ENCODE measurements at places on chromosomes 2 and 18.

GRCh38 chr2:222776792-222777191 lies 84.0 kb upstream of the ACSL3 start:
- no peak for DNase-seq

DNA sequence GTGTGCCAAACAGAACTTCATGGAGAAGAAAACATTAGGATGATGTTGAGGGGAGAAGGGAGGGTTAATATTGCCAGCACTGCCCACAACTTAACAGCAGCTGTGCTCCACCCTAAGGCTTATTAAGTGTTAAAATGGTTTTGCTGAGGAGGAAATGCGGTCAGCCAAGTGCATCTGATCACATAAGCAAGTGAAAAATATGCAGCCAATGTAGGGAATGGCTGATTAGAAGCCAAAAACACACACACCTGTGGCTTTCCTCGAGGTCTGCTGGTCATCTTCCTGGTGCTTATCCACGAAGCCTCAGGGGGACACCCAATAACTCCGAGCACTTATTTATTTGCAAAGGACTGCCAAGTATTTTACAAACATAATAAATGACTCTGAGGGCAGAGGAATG lies 66.3 kb upstream of the GPR45 start:
- DNase-seq = no peak

DNA sequence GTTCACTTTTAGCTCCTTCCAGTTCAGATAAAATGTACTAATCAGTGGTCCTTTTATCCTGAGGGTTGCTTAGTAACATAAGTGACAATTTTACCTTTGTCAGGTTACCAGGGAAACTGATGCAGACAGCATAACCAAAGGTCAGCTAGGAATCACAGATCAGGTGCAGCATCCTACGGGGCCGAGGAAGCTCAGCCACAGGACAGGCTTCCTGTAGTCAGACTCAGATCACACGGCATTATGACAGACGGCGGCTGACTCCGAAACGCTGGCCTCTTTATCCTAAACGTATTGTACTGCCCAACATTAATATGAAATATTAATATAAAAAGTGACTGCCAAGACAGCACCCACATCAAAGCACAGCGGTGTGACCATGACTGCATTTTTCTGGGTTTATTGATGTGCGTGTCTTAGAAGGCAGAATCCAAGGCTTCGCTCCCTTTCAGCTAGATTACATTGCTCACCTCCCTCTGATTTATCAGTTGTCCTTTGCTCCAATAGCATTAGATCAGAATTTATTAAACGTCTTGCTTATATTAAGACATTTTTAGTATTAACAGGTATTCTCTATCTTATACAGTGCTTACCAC lies 444.5 kb downstream of the CMPK2 start:
- DNase-seq = no peak

GRCh38 chr18:27040796-27041195 lies 144.3 kb downstream of the CHST9 start:
- no peak for DNase-seq

GRCh38 chr2:43774617-43775016 lies 778 bp downstream of the DYNC2LI1 start:
- DNase-seq = no peak

DNA sequence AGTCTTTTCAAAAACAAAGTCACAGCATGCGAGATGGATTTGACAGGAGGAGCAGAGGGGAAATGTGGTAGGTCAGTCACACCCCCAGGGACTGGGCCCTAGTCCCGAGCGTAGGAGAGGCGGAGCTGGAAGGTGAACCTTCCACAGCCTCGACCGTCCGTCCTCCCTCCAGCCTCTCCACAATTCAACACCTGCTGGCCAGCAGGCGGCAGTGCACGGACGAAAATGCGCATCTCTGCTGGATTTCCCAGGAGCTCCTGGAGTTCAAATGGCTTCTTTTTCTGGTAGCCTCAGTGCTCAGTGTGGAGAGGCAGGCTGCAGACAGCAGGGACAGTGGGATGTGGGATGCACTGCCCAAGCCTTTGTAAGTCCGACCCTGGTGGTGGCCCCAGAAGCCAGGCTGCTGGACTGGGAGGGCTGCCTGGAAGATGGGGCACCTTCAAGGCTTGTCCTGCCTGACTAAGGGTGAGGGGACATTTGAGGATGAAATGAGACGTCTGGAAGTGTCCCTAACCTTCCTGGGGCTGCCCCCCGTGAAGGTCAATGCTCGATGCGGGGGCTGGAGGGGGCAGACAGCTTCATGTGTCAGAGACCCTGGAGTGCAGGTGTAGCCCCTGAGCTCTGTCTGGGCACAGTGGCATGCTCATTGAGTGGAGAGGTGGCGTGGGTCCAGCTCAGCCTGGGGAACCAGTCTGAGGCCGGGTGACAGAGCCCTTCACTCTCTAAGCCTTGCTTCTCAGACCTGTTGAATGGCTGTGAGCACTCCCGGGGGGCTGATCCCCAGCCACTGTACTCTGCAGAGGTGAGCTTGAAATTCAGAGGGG lies 189.5 kb downstream of the TFCP2L1 start:
- no peak for DNase-seq

DNA sequence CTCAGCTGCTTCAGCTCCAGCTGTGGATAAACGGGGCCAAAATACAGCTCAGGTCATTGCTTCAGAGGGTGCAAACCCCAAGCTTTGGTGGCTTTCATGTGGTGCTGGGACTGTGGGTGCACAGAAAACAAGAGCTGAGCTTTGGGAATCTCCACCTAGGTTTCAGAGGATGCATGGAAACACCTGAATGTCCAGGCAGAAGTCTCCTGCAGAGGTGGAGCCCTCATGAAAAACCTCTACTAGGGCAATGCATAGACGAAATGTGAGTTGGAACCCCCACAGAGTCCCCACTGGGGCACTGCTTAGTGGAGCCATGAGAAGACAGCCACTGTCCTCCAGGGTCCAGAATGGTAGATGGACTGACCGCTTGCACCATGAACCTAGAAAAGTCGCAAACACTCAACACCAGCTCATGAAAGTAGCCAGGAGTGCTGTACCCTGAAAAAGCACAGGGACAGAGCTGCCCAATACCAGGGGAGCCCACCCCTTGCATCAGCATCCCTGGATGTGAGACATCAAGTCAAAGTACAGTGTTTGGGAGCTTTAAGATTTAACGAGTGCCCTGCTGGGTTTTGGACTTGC lies 147.9 kb upstream of the SOX11 start:
- DNase-seq = no peak

DNA sequence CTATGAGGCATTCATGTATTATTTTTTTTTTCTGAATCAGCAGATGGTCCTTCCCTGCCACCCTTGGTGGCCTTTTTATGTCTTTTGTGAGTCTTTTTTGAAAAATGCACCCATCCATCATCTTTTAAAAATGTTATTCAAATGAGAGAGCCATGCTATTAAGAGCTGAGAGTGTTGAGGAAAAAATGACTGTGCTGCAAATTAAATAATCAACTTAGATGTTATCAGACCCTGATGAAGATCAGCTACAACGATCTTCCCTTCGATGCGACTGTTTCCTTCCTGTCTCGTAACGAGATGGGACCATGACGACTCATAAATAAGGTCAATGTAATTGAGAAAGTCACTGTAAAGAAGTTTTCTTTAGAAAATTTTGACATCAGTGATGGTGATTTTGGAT lies 44.4 kb downstream of the TRIB2 start:
- no peak for DNase-seq

DNA sequence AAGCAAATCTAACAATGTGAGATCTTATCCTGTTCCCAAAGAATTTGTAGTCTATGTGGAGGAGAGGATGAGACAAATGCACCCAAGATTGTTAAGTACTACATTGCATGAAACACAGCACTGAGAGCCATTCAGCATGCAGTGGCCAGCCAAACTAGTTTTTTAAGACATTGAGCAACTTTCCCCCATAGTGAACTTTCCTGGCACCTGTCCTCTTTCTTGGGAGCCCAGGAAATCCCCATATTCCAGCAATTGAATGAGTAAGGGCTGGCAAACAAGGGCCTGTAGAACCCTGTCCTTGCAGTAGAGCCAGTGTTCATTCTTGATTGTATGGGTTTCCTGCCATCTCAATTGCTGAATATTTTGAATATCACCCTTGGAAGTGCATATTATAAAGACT lies 58.8 kb upstream of the FIGN start:
- no peak for DNase-seq

DNA sequence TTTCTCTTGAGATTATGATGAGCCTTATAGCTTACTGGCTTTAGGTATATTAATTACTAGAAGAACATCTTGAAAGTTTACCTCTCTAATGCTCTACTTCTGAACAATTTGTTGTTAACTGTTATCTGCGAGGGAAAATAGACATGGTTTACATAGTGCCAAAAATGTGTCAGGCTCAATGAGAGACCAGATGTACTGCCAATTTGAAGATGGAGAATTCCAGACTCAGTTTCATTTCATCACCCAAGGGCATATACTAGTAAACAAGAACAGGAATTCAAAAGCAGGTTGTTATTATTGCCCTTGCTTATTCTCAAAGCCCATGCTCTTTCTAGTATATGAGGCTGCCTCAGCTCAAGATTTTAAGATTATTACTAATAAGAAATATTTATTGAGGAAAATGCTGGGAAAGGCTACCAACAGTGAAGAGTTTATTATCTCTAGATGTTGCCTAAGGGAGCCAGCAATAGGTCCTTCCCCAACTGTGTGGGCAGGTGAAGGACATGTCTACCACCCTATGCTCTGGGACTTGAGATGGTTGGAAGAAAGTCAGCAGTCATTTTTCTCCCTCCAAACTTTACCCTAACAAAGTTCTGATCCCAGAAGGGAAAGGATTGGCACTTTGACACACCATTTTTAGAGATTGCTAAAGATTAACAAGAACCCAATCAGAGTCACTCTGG lies 792.7 kb downstream of the METTL4 start:
- DNase-seq = no peak

- no peak for DNase-seq
These were observed 10.0 kb upstream of the THADA start for GRCh38 chr2:43605851-43606250.

GRCh38 chr2:150357770-150358467 lies 129.5 kb downstream of the RND3 start:
- no peak for DNase-seq

DNA sequence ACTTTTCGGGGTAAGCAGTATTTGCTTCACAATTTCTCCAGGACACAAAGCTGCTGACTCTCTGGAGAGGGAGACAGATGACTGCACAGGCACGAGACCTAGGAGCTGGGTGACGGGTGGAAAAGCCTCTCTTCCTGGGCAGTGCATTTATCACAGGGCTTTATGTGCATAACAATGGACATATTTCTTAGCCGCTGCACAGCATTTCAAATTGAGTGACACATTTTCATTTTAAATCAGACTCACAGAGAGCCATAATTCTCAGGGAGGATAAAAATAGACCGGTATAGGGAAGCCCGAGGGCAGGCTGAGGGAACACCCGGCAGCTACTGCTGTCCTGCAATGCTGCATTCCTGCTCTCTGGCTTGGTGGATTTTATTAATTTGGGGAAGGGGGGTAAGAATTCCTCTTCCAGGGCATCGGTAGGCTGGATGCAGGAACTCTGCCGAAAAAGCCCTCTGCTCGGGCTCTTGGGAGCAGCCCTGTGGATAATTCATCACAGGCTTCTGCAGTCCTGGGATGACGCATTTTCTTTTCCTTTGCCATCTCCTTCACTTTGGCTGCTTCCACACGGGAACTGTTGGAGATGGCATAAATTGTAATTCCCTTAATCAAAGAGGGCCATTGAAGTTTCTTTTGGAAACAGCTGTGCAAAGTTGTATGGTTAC lies 108.1 kb upstream of the ACAA2 start:
- no peak for DNase-seq

- no peak for DNase-seq
These were observed 58.2 kb downstream of the HS6ST1 start for GRCh38 chr2:128260239-128261138.

- DNase-seq = no peak
These were observed 147.0 kb downstream of the ESCO1 start for GRCh38 chr18:21453511-21453901.

GRCh38 chr2:169664978-169665930 lies 29.0 kb downstream of the CFAP210 start:
- no peak for DNase-seq

DNA sequence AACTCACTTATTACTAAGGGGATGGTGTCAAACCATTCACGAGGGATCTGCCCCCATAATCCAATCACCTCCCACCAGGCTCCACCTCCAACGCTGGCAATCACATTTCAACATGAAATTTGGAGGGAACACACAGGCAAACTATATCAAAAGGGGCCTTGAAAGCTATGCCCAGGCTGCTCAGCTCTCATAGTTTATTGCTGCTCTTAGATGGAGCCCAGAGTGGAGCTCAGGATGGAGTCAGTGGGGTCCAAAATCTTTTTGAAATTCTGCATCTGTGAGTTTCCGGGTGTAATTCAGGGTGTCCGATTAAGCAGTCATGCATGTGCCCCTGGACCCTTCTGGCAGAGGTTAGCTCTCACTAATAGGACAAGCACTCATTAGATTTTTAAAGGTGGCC lies 24.3 kb downstream of the RHOB start:
- DNase-seq = no peak

- no peak for DNase-seq
These were observed 570.6 kb downstream of the ZEB2 start for GRCh38 chr2:143949121-143949848.

- DNase-seq = no peak
These were observed 32.6 kb upstream of the SLC40A1 start for GRCh38 chr2:189613077-189613636.

GRCh38 chr2:57920342-57920939 lies 126.2 kb upstream of the VRK2 start:
- DNase-seq = no peak

GRCh38 chr18:32177530-32177929 lies 12.3 kb upstream of the MEP1B start:
- no peak for DNase-seq

- DNase-seq = no peak
These were observed 101.5 kb upstream of the HS6ST1 start for GRCh38 chr2:128420131-128420530.

GRCh38 chr2:186229265-186229664 lies 256.8 kb upstream of the ZC3H15 start:
- no peak for DNase-seq

DNA sequence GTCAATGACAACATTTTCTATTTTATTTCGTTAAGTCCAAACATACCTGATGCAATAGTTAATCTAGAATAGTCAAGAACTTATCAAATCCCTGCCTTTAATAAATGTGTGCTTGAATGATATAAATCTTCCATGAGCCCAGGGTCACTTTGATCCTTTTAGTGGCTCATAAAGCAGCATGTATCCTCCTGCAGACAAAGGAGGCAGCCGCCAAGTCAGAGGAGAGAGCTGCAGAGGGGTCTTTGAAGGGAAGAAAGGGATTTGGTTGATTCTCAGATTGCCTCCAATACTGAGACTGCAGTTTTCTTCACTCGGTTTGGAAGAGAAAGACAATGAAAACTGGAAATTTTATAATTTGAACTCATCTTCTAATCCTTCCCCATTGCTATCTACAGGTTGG lies 378.4 kb upstream of the PIK3C3 start:
- no peak for DNase-seq

- no peak for DNase-seq
These were observed 47.9 kb downstream of the RBMS1 start for GRCh38 chr2:160445673-160446072.

- DNase-seq = no peak
These were observed 151.5 kb downstream of the ASXL3 start for GRCh38 chr18:33729556-33729955.

- DNase-seq = no peak
These were observed 230.8 kb downstream of the SRBD1 start for GRCh38 chr2:45380131-45380836.
